Activated naive CD8-positive, alpha-beta T cell treated with anti-CD3 and anti-CD28 coated beads, Interleukin-2, amount 10 ng/mL, durations not matched to agents 7 days and 5 days (primary cell): ENCODE measurements at places on chromosomes 12 and 14. TPM values are rescaled to one million over a fixed set of nuclear protein-coding genes. Genes with fewer than 3 reads are reported as not detected.

DNA sequence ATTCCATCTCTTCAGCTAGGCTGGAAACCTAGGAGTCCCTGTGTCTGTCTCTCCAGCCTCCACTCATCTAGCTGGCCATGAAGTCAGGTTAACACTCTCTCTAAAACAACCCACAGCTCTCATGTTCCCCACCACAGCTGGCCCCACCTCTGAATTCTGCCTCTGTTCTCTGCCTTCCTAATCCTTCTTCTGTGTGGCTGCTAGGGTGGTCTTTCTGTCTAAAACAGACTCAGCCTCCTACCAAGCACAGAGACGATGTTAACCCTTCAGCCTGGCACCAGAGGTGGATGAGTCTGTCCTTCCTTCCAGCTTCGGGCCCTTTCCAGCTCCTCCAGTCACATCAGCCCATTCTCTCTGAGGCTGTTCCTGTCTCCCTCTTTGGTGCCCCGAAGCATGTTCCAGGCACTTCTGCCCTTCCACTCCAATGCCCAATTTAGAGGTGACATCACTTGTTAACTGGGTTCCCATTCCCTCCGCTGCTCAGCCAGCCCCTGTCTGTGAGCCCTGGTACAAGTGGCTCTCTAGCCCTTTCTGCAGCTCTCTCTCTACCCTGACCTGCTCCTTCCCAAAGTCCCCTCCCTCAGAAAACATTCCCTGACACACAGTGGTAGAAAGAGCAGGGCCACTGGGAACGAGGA is 9.1 kb downstream of the FIGNL2 start:
- no peaks in the 10 kb centered on the region for H3K36me3 ChIP-seq
- H3K4me3 ChIP-seq, result no peak overlapping the region
- no peak for DNase-seq
- peaks cover 35% of the 10 kb centered on the region for H3K27me3 ChIP-seq
- no peak overlapping the region for H3K27ac ChIP-seq

Gene GPR162
- 0.30 TPM for total RNA-seq

Gene CAPS2
- 9.9 TPM for total RNA-seq

GRCh38 chr14:105085766-105086165 is 20.5 kb upstream of the GPR132 start:
- H3K4me1 ChIP-seq, result peaks cover 15% of the 10 kb centered on the region
- H3K27me3 ChIP-seq, result peaks cover 17% of the 10 kb centered on the region
- H3K36me3 ChIP-seq, result no peaks in the 10 kb centered on the region
- H3K4me3 ChIP-seq, result no peak overlapping the region
- H3K27ac ChIP-seq, result no peak overlapping the region
